ENCODE measurements at places on chromosomes 4 and X.

DNA sequence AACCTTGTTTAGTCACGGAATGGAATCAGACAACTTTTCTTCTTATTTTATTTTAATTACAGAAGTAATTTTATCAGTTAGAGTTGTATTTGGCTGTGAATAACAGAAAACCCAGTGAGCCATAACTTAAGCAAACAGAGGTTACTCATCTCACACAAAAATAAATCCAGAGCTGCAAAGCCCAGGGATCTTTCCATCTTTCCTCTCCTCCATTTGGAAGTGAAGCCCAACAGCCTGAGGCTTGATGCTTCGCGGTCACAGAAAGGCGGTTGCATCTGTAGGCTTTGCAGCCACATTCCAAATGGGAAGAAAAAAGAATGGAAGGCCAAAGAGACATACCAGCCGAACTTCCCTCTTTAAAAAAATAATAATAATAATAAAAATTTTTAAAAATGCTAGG lies 22.6 kb downstream of the CHRNA9 start:
- no peak for DNase-seq

GRCh38 chr4:98571161-98571786 lies 87.1 kb downstream of the TSPAN5 start:
- DNase-seq = no peak

DNA sequence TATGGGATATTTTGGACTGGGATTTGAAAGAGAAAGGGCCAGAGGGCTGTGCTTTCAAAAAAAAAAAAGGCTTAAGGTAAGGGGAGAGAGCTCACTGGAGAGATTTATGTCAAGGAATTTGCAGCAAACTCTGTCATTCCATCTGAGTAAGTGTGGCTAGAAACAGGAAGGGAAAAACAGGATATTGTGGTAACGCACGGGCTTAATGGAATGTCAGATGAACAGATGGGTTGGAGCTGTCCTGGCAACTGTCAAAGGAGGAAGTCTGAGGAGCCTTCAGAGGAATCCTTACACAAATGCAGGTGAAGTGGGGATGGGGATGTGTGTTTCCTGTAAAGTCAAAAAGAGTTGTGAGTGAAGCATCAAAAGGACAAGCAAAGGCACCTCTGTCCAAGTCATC lies 15.1 kb upstream of the NKX3-2 start:
- no peak for DNase-seq

DNA sequence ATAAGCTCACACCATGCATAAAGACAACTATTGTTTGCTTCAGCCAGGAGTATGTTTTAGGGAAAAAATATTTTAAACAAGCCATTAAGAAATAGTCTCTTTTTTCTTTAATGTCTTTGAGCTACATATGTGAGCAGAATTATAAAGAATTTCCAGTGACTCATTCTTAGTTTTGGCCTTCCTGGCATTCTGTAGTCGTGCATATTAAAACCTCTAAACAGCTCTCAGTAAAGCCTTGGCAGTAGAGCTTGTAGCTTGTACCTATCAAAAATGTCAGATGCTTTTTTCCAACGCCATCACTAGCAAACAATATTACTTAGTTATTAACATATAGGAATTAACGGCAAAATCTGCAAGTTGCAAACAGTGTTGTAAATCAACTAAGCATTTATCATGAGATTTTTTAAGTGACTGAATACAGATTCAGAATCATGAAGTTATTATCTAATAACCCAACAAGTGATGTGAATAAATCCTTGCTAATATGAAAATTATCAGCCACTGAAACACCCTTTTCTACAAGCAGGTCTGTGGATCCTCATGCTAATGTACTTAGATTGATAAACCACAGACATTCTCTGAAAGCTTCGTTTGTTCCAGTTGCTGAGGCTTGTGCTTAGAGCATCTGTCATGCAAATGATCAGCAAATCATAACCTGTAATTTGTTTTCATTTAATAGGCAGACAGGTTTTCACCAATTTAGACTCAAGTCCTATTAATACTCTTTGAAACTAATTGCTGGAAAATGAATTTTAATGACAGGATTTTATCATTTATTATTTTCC lies 412.0 kb upstream of the ATOH1 start:
- DNase-seq = no peak

DNA sequence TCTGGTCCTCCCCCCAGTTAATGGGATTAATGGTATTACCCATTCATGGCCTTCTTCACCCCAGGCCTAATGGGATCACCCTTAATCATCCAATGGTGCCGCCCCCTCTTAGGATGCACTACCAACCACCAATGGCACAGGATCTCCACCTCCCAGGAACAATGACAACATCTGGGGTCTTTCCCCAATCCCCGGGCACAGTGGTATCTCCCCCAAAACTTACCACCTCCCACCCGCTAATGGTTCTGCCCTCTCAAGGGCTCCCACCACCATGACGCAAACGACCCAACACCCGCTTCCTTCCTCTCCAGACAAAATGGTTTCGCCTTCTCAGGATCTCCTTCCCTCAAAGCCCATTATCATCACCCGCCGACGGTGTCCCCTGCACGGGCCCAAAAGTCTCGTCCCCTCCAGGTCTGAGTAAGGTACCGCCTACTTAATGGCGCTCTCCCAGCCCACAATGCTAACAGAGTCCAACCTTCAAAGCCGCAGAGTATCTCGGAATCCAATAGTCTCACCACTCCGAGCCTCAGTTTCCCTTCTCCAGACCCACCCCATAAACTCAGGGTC lies 458 bp downstream of the GRIPAP1 start:
- no peak for DNase-seq

GRCh38 chr4:8041172-8041571 lies 101.5 kb upstream of the AFAP1 start:
- DNase-seq = no peak

DNA sequence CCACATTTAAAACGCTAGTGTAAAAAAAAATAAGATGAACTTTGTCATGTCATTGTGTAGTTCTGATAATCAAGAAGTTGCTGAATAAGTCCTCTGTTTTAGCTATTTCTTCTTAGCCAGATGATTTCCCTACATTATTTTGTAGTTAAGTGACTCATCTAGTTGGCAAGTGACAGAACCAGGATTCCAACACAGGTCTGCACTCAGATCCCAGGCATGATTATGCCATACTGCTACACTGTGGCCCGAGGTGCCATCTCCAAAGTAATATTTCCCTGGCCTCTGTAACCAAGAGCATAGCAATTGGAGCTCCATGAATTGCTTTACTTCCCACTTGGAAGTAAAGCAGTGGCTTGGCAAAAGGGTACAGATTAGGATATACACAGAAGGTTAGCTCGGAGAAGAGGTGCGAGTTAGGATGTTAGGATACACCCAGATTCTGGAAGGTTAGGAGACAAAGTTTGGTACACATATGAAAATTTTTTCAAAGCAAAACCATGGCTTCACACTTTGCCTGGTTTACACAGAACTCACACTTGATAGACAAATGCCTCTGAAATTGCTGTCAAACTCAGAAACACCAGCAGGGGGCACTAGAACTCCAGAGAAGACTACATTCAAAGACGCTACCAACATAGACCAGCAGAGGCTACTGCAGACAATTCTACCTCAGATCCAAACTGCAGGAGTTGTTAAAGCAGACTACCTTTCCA lies 41.4 kb downstream of the SRPX2 start:
- DNase-seq = peak; percentile 12

DNA sequence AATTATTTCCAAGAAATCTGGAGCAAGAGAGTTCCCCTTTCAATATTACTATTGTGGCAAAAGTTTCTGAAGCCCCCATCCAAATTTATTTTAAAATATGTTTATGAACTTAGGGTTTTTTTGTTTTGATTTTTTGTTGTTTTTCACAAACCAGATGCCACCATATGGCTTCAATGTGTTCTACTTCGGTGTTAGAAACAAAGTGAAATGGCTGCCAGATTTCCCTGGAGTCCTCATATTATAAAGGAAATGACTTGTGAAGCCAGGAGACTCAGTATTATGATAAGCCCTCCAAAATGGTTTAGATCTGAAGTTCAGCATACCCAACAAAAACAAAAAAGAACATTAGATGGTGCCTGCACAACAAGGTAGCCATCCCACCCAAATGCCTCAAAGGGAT lies 154.2 kb upstream of the SPANXC start:
- DNase-seq = no peak

- DNase-seq = no peak
Measured at GRCh38 chr4:37803348-37803973, 23.0 kb upstream of the PGM2 start.

DNA sequence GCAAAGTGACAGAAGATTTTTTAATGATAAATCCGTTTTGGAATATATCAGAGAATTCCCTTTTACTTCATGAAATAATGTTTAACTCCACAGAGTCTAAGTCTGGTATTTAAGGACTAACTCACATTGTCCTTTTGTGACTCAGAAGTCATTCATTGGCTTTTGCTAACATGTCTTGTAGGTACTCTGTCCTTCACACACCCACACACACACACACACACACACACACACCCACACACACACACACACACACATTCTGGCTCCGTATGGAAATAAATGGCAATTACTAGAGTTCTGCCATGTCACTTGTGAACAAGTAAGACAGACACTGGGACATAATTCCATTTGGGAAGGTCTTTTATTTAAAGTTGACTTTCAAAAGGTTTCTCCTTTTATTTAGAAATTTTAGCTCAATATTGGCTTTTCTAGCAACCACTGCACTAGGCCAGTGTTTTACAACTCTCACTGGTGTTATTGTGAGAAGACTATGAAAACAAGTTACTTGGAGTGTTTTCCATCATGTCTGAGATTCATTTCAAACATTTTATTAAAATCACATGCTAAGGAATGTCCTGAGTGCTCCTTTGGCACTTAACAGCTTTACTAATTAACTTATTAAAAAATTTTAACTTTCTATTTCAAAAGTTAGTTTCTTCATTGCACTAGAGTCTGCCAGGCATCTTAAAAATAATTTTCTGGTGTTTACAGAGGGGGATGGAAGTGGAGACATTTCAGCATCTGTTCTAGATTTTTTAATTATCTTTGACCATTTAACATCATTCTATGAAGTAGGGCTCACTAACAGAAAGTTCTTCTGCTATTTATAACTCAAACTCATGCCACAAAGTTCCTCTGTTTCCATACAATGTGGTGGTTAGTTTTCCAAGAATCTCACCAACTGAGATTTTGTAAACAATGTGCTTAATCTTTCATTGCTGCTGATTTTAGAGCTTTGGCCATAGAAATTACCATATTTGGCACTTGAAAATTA lies 240.3 kb upstream of the GPC4 start:
- no peak for DNase-seq

DNA sequence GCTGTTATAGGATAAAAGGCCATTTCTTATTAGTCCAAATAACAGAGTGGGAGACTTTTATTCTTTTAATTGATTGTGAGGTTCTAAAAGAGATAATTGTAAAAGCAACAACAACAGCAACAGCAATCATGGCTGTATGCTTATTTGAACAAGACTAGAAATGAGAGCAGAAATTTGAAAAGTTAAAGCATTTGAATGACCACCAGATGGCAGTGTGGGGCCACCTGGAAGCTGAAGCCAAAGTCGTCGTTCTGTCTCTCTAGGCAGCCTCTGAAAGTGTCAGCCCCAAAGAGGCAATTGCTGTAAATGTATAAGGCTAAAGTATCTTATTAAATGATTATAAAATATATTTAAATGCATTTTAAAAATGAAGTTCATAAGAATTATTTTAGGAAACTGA lies 42.2 kb downstream of the SH2D1A start:
- DNase-seq = no peak

GRCh38 chr4:12844141-12844540 lies 640.0 kb downstream of the RAB28 start:
- no peak for DNase-seq

- no peak for DNase-seq
Measured at GRCh38 chr4:107252571-107252970, 216.5 kb upstream of the DKK2 start.

- DNase-seq = no peak
Measured at GRCh38 chrX:12672367-12673106, 118.7 kb upstream of the PRPS2 start.

- DNase-seq = no peak
Measured at GRCh38 chr4:94758141-94758699, 465 bp downstream of the BMPR1B start.

DNA sequence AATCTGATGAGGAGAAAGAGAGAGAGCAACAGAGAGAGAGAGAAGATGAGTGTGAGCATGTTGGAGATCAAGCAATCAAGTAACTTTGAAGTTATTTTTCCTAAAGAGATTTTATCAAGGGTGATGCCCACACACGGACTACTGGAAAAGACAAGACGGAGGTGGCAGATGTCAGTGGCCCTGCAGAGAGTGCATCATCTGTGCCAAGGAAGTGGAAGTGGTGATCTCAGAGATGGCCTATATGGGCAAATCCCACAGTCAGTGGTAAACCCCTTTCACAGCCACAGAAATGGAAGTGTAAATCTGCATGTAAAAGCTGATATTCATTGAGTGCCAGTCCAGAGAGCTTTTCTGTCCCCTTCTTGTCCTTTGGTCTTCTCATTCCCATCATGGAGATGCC lies 577.2 kb upstream of the AADAT start:
- DNase-seq = no peak

DNA sequence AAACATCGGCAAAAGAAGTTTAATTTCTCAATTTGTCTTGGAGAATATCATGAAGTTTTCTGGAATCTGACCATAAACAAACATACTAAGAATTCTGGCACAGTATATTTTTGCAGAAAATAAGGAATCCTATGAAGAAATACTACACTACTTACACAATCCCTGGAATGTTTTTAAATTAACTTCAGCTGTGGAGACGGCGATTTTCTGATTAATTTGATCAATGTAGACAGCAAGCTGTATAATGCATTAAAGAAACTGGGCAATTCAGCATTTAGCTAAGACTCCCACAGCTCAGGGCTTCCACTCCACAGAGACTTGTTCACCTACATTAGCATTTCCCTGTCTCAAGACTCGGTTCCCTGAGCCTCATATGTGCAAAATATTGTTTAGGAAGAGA lies 12.2 kb downstream of the EGFL6 start:
- DNase-seq = no peak

DNA sequence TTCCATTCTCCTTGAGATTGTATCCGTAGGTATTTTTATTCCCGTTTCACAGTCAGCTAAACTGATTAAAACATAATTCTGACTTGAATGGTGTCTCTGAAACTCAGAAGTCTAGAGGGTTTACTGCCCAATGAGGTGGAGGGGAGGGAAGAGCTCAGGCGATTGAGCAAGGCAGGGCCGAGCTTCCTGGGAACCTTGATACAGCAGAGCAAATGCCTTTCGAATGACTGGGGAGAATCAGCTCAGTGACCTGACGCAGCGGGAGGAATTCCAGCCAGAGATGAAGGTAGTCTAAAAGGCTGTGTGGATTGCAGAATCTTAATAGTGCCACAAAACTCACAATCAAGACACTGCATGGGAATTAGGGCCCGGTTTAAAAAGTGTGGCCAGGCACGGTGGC lies 233.6 kb downstream of the EVC2 start:
- no peak for DNase-seq

GRCh38 chrX:2261831-2262667 lies 238.7 kb downstream of the DHRSX start:
- DNase-seq = peak; percentile 64

Data from right kidney (tissue), 9 donors.